ENCODE measurements at places on chromosomes 7 and 10. TPM values are rescaled to one million over a fixed set of nuclear protein-coding genes. Genes with fewer than 3 reads are reported as not detected.

The CABCOCO1 gene
- 1.7 TPM for total RNA-seq

The C10orf62 gene
- total RNA-seq, result not detected

The CACNB2 gene
- 85.3 TPM for total RNA-seq

The EVX1 gene
- not detected for total RNA-seq

The KIAA1549 gene
- 3.0 TPM for total RNA-seq

The UPK3B gene
- 0.82 TPM for total RNA-seq

The DNAH11 gene
- total RNA-seq, result under 0.01 TPM

The AGAP4 gene
- total RNA-seq, result 15.2 TPM

The CLDN4 gene
- 0.16 TPM for total RNA-seq

The PFKP gene
- 94.7 TPM for total RNA-seq

The GRID1 gene
- 0.66 TPM for total RNA-seq

The LEP gene
- 0.27 TPM for total RNA-seq

The CPN1 gene
- total RNA-seq, result not detected

The TSPAN15 gene
- 55.4 TPM for total RNA-seq

The LRRD1 gene
- total RNA-seq, result under 0.01 TPM

The XRCC2 gene
- total RNA-seq, result 0.36 TPM

The GIMAP6 gene
- 23.5 TPM for total RNA-seq

The USP54 gene
- 71.2 TPM for total RNA-seq

The PRKRIP1 gene
- total RNA-seq, result 29.9 TPM

The CALML5 gene
- not detected for total RNA-seq

The LRRC61 gene
- 10.8 TPM for total RNA-seq

The ZNF853 gene
- 28.0 TPM for total RNA-seq

The LAMB4 gene
- total RNA-seq, result 0.14 TPM

The SH3PXD2A gene
- total RNA-seq, result 24.5 TPM

The MSMB gene
- not detected for total RNA-seq

The NPFFR1 gene
- not detected for total RNA-seq

The CASP7 gene
- total RNA-seq, result 15.5 TPM

The BEND7 gene
- total RNA-seq, result 27.2 TPM

Data from sigmoid colon (tissue), 7 donors.